ENCODE measurements at places on chromosomes 6 and 20. TPM values are rescaled to one million over a fixed set of nuclear protein-coding genes. Genes with fewer than 3 reads are reported as not detected.

HTR1E gene
- total RNA-seq = not detected

GRM1 gene
- 0.79 TPM for total RNA-seq

MGME1 gene
- total RNA-seq = 87.2 TPM

ZNF311 gene
- total RNA-seq = 2.0 TPM

SCAF8 gene
- total RNA-seq = 54.9 TPM

MYL9 gene
- 12.4 TPM for total RNA-seq

TFAP2B gene
- 0.15 TPM for total RNA-seq

CNKSR3 gene
- 9.9 TPM for total RNA-seq

UNC5CL gene
- 5.0 TPM for total RNA-seq

IP6K3 gene
- total RNA-seq = 2.9 TPM

WFDC5 gene
- total RNA-seq = not detected

EDN3 gene
- total RNA-seq = 0.28 TPM

WFDC12 gene
- not detected for total RNA-seq

SMPDL3A gene
- 2.0 TPM for total RNA-seq

CTCFL gene
- 0.34 TPM for total RNA-seq

HLA-DQB1 gene
- total RNA-seq = 6.6 TPM

FGD2 gene
- 0.06 TPM for total RNA-seq

CCN5 gene
- total RNA-seq = not detected

PNLDC1 gene
- 0.06 TPM for total RNA-seq

ETV7 gene
- 0.11 TPM for total RNA-seq

TMEM200A gene
- 12.8 TPM for total RNA-seq

SLC22A1 gene
- 0.22 TPM for total RNA-seq

CTAGE9 gene
- not detected for total RNA-seq

PNPLA1 gene
- total RNA-seq = not detected

DEFB119 gene
- total RNA-seq = not detected

MUC22 gene
- total RNA-seq = not detected

SOX18 gene
- not detected for total RNA-seq

CD24 gene
- total RNA-seq = 330 TPM

PRDM13 gene
- total RNA-seq = not detected

TPMT gene
- total RNA-seq = 22.1 TPM

AURKA gene
- total RNA-seq = 144 TPM

STMND1 gene
- not detected for total RNA-seq

HLA-B gene
- 21.8 TPM for total RNA-seq

SSTR4 gene
- total RNA-seq = not detected

SEC63 gene
- 20.7 TPM for total RNA-seq

GNL1 gene
- total RNA-seq = 34.7 TPM

COL19A1 gene
- total RNA-seq = not detected

TRIM15 gene
- not detected for total RNA-seq

TRIM31 gene
- total RNA-seq = not detected

ARG1 gene
- total RNA-seq = not detected

SLC17A3 gene
- total RNA-seq = not detected

TFAP2A gene
- 0.39 TPM for total RNA-seq

BPIFA2 gene
- total RNA-seq = not detected

Data from neural progenitor cell (in vitro differentiated cells).